ENCODE measurements at places on chromosomes 6 and 20.
A peak's percentile ranks its signal among the peaks of the same experiment; 100 is the strongest.

GRCh38 chr20:46192376-46192944 lies 74.3 kb downstream of the CD40 start:
- DNase-seq: peak; percentile 73

DNA sequence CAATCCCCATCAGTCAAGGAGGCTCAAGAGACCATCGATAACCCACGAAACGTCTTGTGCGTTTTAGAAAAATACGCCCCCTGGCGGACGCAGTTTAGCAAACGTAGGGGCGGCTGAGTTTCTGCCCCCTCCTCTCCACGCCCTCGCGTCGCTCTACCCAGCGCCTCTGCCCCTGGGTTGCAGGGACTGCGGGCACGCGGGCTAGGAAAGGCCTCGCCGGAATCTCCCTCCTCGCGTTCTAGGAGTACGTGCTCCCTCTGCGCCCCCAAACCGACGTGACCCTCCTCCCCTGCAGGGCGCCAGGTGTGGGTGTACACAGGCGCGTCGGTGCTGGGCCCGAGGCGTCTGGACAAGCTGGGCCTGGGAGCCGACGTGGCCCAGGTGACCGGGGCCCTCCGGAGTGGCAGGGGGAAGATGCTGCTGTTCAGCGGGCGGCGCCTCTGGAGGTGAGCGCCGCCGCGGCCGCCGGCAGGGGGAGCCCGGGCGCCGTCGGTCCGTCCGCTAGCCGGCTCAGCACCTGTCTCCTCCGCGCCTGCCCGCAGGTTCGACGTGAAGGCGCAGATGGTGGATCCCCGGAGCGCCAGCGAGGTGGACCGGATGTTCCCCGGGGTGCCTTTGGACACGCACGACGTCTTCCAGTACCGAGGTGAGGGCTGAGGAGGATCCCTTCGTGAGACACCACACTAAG lies 5.3 kb downstream of the MMP9 start:
- peak; percentile 78 for DNase-seq

GRCh38 chr20:1124421-1124820 lies 6.0 kb downstream of the PSMF1 start:
- DNase-seq: no peak

DNA sequence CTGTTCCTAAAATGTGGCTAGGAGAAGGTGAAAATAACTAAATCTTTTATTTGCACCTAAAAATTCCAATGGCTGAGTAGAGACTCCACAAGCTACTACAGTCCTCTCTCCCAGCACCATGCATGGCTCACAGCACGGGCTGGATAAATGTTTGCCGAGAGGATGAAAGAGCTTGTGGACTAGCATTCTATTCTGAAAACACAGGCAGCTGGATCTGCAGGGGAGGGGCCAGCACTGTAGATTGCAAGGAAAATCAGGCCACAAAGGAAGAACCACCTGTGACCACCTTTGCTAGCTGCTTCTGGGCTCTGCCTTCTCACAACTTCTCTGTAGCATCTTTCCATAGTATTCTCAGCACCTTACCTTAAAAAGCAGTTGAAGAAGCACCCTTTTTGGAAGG lies 46.6 kb downstream of the CLIC5 start:
- no peak for DNase-seq

GRCh38 chr6:167963589-167964057 lies 33.8 kb upstream of the KIF25 start:
- DNase-seq: no peak

GRCh38 chr6:138063726-138064125 lies 43.5 kb downstream of the PERP start:
- DNase-seq: no peak

DNA sequence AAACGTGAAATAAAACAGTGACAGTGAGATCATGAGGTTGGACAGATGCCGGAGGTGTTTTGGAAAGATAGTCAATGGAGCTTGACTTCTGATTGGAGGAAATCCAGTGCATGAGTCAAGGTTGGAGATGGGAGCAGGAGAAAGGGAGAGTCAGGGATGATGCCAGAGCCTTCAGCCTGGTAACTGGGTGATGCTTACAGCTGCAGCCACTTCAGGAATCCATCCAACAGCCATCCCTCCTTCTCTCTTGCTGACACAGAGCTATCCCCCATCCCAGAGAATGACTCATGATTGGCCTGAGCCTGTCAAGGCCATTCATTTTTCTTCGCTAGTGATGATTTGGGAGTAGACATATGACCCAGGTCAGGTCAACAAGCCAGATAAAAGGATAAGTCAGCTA lies 112.8 kb downstream of the SAMD5 start:
- no peak for DNase-seq

DNA sequence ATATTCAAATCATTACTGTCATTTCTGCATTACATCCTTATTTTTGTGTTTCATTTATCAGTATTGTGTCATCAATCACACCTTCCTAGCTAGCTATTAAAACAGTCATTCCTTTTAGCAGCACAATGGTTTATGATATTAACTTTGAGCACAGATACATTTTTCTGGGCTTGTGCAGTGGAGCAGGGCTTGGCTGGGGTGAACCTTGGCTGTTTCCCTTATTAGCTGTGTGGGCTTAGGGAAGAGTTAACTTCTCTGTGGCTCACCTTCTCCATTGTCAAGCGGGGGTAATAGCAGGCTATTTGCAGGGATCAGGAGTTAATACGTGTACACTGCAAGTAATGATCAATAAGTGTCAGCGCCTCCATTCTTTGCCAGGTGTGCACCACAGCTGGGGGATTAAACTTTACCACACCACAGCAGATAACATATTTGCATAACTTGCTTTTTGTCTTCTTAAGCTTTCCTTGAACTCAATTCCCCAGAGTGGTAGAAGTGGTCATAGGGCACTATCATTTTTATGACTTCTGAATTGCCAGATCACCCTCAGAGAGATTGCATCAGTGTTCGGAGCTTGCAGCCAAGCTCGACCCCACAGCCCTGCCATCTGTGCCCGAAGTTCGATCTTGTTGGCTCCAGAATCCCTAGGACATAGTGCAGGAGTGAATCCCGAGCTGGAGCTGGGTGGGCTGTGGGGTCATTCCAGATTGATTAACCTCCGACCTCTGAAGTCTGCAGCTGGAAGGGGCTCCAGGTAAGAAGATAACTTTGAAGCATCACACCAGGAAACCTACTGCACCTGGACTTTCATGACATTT lies 1.5 kb upstream of the PYGB start:
- DNase-seq: no peak

DNA sequence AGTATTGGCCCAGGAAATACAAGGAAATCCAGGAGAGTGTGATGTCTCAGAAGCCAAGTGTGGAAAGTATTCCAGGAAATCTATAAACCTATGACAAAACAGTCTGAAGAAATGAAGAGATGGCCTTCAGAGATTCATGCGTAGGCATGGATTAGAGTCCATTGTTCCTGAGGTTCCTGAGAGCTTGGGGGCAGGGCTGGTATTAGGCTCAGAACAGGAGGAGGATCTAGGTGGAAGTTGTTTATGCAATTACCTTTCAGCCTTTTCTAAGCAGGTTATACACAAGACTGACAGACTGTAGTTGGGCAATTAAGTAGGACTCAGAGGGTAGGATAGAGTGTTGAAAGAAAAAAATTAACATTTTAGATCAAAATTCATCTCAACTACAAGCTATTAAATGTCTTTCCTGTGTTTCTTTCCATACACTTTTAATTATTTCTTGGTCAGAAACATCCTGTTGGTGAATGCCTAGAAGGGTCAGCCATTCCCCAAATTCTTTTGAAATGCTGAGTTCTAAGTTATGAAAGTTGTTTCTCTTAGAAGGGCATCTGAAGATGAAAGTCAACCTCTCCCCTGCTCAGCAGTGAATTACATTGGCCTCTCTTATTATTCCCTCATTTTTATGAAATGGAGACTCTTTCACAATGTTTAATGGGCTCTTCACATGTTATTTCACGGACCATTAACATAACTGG lies 201.2 kb upstream of the MYLIP start:
- DNase-seq: no peak

GRCh38 chr6:127539272-127539671 lies 20.1 kb upstream of the MTCL3 start:
- no peak for DNase-seq

GRCh38 chr6:24545691-24546090 lies 50.9 kb downstream of the ALDH5A1 start:
- DNase-seq: no peak

- DNase-seq: no peak
Observed at GRCh38 chr6:161137839-161138542, 135.9 kb downstream of the AGPAT4 start.

DNA sequence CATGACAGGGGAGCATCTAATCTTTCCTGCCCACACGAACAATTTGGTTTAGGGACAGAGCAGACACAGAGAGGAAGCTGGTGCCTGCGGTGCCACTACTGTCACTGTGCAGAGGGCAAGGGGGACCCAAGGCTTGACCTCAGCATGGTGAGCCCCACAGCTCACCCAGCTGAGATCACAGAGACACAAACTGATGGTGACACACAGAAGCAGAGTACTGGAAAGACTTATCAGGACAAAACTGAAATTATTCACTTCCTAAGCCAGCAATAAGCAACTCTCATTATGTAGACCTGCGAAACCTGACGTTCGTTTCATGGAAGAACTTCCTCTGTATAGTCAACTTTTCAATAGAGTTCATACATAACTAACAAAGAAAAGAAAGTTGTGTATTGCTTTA lies 86.1 kb downstream of the HUS1B start:
- no peak for DNase-seq

GRCh38 chr20:17023036-17023435 lies 203.8 kb upstream of the PCSK2 start:
- DNase-seq: no peak

Measured in glutamatergic neuron (in vitro differentiated cells).